ENCODE measurements at places on chromosomes 1 and 21. TPM values are rescaled to one million over a fixed set of nuclear protein-coding genes. Genes with fewer than 3 reads are reported as not detected.

The GPX7 gene
- 26.3 TPM for total RNA-seq

DNA sequence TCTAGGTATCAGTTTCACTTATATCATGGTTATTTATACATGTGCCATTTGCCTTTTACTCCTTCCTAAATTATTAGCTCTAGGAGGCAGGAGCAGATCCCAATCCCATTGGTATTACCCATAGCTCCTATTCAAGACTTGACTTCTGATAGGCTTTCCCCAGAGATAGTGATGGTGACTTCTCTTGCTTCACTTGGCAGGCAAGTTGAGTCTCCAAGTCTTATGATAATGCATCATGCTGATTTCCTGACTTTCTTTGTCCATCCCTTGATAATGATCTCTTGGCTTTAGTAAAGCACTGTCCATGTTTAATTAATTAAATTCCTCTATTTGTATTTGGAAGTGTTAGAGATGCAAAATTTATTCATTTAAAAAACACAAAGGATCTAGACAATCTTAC, 253.5 kb upstream of the ADAMTS5 start:
- DNase-seq, result no peak

The CELA2A gene
- total RNA-seq, result not detected

DNA sequence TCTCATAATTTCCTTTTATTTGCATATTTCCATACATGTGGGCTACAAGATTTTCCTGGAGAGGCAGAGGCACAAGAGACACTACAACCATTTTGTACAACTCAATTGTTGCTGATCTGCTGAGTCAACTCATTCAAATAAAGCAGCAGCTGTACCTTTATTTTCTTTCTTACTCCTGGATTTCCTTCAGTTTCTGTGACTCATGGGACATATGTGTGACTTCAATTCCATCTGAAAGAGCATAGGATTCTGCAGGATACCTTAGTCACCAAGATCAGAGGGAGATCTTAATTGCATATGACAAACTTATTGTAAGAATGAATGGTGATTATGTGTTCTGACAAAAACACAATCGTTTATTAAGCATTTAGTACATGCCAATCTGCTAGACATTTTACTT, 2219.4 kb downstream of the NCAM2 start:
- DNase-seq, result no peak

The GFI1 gene
- 0.32 TPM for total RNA-seq
